CD4-positive, alpha-beta T cell treated with Interleukin-17A for 4 hours (primary cell): ENCODE measurements at places on chromosomes 2 and 18.
A peak's percentile ranks its signal among the peaks of the same experiment; 100 is the strongest.

DNA sequence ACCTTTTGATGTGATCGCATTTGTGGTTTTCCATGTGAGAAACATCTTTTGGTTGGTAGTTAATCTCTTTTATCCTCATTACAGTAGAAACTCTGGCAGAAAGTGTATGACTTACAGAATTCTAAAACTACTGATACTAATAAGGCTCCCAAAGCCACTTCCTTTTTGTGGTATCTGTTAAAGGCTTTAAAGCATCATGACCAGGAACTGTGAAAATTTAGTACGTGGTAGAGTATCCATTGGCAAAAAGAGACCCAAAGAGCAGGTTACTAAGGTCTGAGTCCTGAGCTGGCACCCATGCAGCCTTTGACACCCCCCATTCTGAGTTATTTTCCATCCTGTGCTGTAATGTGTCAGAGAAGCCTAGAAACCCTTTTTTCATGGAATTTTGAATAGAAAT is 94.5 kb downstream of the DPP4 start:
- DNase-seq = no peak

- no peak for DNase-seq
These were observed 63.1 kb downstream of the ASXL3 start for GRCh38 chr18:33641141-33641540.

DNA sequence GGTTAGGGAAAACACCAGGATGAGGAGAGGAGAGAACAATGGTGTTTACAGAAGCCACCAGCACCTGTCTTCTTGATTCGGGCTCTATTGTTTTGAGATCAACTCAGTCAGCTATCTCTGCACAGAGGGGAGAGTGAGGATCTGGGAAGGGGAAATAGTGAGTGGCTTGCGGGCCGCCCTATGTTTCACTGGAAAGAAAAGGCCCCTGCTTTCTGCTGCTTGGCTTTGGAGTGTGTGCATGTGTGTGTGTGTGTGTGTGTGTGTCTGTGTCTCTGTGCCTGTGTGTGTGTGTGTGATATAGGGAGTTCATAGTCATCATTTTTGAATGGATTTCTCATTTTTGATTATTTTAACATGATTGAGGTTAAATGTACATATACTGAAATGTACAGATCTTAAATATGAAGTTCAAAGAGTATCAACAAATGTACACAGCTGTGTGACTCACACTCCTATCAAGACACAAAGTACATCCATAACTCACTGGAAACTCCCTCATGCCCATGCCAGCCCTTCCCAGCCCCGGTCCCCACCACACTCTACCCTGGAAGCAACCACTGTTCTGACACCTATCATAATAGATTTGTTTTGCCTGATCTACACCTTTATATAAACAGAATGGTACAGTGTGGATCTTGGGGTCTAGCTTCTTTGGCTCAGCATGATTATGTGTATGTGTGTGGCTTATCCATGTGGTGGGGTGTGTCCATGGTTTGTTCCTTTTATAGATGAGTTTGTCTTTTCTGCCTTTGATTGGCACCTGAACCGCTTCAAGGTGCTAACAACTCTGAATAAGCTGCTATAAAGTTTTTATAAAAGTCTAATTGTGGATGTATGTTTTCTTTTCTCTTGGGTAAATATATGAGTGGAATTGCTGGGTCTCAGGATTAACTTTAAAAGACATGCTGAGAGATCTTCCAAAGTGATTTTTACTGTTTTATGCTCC is 258.3 kb downstream of the SETBP1 start:
- no peak for DNase-seq

DNA sequence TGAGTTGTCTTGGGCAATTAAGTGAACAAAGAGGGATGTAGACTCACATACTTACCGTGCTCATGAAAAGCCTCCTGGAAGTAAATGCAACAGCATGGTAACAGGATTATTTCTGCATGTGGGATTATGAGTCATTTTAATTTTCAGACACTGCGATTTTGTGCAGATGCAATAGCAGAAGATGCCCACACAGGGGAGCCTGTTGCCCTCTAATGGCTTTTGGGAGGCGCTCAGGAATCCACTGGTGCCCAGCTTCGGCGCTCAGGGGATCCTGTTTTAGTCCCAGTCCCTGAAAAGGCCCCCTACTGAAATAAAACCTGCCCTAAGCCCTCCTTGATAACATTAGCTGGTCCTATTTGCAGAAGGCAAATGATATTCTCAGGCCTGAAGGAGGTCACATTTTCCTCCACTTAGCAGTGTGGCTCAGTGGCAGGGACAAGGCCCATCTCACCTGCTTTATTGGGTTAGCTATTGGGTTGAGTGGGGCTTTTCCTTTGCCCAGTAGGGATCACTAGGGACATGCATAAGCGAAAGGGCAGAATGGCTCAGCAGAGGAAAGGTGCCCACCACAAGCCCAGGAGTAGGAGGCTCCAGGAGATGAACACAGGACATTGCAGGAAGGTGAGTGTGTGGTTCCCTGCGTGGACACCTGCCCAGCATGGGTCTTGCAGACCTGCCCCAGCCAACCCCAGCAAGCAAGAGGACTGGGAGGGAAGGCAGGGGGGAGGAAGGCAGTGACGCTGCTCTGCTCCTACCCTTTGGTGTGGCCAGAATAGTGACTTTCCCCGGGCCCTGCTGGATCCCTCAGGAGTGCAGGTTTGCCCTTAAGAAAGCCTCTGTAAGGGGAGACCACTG is 26.5 kb upstream of the KCNS3 start:
- no peak for DNase-seq

GRCh38 chr2:178331474-178332432 is 119.2 kb downstream of the PRKRA start:
- no peak for DNase-seq

GRCh38 chr2:238882082-238882755 is 34.3 kb downstream of the TWIST2 start:
- DNase-seq = no peak

- DNase-seq = no peak
These were observed 41.7 kb downstream of the PRKRA start for GRCh38 chr2:178409261-178409660.

DNA sequence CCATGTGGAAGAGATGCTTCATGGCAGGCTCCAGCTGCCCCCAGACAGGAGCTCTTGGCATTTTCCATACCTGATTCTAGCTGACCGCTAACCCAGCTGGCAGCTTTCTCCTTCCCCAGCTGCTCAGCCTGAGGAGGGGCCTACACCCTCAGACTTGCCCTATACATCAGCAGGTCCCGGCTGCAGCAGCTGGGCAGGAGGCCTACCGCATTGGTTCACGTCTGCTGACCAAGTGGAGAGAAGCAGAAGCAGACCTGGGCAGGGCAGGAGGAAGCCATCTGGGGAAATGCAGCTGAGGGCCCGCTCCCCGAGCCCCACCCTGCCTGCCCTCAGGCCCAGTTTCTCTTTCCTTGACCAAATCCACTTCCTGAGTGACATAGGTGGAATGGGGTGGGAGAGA is 50.7 kb downstream of the LBH start:
- no peak for DNase-seq

DNA sequence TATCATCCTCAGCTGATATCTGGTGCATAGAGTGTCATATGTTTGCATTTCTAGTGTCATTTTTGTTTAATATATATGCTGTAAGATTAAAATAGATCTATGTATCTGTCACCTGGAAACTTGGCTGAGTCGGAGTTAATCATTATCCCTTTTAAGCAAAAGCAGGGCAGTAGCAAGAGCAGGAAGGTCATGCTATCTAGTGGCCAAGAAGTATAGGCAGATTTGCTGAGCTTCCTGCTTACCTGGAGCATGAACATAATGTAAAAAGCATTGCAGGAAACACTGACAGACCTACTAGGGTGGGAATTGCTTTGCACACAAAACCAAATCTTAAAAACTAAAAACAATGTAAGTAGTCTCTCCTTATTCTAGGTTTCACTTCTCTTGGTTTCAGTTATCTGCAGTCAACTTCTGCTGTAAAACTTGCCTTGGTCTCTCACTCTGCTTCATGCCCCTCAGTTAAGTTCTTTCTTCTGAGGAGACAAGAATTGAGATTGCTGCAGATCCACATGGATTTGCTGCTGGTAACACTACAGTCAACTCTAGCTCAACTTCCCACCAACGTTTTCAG is 295.3 kb downstream of the CDH7 start:
- DNase-seq = no peak

- DNase-seq = peak; percentile 65
These were observed 48.5 kb upstream of the PROKR1 start for GRCh38 chr2:68594674-68595492.

- no peak for DNase-seq
These were observed 63.7 kb upstream of the BCL2L11 start for GRCh38 chr2:111057045-111057444.

- DNase-seq = no peak
These were observed 178.1 kb downstream of the TWIST2 start for GRCh38 chr2:239025951-239026461.

GRCh38 chr2:142591420-142591819 is 286.0 kb upstream of the KYNU start:
- no peak for DNase-seq
